SW 1271 (cell line): ENCODE measurements at places on chromosomes 2 and 18.

- DNase-seq, result no peak
Measured at GRCh38 chr18:45657357-45658335, 42.4 kb downstream of the SLC14A2 start.

DNA sequence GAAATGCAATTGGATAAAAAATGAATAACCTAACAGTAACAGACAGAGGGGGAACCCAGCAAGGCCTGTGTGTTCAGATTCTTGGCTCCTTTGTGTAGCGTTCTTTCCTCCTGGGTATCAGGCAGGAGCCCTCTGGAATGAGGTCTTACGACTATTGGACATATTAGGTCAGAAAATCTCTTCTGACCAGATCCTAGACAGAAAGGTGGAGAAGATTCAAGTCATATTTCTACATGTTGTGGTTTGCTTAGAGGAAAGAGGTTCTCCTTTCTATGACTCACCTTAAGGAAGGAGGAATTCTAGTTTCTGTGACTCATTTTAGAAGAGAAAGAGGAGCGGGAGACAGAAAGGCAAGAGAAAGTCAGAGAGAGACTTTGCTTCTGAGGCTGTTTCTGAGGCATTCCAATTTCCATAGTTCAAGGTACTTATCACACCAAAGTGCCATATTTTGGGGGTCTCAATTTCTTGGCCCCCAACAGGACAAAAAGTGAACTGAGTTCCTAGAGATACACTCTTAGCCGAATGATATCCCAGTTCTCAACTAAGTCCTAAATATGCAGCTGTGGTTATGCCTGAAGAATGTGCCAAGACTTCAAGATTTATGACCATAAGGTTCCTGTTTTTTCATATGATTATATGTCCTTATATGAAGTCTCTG lies 618.6 kb downstream of the ZEB2 start:
- DNase-seq, result peak; percentile 48

GRCh38 chr18:28398471-28398870 lies 221.5 kb upstream of the CDH2 start:
- no peak for DNase-seq

GRCh38 chr18:61608316-61608715 lies 275.1 kb downstream of the CDH20 start:
- DNase-seq, result no peak

DNA sequence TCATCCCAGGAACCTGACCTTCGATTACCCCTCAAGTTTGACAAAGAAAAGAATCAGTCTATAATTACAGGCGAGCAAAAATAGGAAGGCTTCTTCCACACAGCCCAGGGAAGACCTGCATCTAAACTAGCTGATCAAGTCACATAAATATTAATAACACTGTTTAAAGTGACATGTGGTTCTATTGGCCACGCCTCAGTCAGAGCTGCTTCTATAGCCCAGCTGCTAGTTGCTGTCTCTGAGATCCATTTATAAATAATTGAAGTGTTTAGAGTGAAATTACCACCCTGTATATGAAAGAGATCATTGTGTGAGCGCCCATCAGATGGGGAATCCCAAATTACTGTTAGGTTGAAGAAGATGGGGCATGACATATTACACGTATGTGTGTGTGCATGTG lies 426.0 kb downstream of the CDH2 start:
- no peak for DNase-seq

DNA sequence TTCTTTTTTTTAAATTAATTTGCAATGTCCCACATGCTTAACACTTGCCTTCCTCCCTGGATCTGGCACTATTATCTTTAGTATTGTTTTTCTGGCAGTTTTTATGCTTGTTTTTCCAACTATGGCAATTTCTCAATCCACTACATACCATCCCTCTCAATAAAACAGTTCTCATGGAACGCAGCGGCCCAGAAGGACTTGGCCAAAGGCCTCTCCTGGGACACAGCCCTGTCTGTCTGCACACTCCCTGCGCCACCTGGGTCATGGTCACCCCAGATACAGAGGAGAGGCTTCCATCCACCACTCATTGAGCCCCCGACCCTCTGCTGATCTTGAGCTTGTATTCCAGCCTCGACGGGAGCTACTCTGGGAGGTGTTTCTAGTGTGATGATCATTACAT lies 91.2 kb downstream of the TWIST2 start:
- DNase-seq, result no peak

DNA sequence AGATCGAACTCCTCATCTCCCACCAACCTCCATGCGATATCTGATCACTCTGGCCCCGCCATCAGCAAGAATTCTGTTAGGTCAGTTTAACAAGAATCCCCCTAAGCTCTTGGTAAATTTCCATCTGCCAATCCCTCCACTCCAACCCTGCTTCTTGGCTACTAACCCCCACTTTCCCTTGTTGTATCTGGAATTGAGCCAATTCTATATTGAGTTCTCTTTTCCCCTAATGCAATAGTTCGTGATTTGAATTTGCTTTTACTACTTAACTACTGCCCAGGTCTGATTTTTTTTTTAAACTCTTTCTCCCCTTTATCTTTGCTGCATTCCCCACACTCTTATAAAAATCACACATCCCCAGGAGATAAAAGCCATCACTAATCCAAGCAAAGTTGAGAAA lies 159.3 kb upstream of the STK17B start:
- DNase-seq, result no peak

DNA sequence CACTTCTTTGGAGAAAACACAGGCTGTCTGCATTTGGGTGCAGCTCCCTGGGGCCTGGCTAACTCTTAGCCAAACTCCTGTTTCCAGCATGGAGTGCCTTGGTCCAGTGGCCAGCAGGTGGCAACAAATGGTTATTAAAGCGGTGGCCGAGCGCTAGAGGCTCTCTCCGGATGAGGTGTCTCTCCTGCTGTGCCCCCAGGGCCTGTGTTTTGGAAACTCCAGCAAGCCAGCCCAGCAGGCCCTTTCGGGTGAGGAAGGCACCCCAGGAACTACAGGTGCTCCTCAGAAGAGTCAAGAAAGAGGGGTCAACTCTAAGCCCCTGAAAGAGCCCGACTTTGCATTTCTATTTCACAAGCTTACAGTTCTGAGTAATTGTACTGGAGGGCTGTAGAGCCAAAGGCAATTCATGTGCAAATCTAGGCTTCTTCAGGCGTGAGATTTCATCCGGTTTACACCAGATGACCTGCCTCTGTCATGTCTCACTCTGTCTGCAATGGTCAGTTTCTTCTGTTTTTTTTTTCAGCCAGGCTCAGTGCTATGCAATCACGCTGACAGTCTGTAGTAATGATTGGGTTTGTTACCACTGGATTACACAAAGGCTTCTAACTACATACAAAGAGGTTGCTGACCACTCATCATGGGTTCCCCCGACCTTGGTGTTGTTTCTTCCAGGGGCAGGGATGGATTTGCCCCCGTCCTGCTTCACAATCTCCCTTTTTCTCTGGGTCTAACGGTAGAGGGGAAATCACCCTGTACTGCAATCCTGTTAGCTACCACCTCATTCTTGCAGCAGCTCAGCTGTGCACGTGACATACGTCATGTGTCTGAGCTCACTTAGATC lies 7.6 kb upstream of the CHRNA1 start:
- no peak for DNase-seq

GRCh38 chr2:216757532-216757931 lies 62.2 kb upstream of the IGFBP5 start:
- DNase-seq, result no peak

GRCh38 chr2:43593254-43593653 lies 2.6 kb downstream of the THADA start:
- no peak for DNase-seq

GRCh38 chr18:8797206-8797605 lies 91.8 kb downstream of the MTCL1 start:
- DNase-seq, result no peak

DNA sequence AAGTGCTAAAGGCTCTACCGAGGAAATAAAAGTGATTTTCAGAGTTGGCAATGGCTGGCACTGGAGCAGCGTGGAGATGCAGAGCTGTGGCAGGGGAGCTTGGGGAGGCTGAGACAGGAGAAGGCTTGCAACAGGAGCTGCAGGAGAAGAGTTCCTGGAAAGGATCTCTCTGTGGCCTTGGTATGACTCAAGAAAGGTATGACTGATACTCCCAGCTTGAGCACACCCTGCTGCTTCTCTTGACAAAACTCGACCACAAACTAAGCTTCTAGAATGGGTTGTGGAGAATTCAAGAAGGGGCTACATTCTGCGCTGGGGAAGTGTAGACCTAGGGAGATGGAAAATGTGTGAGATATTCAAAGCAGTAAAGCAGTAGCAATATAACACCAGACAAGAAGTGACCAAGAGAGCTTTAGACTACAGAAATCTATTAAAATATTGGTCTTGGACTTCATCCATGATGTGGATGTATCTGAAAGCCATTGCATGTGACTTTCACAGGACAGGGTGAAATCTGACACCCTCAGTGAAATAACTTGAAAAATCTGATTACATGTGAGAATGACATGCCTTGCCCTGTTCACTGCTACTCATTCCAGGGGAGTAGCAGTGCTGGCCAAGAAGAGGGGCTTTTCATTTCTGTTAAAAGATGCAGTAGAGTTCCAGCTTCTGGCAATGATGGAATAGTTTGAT lies 41.5 kb downstream of the SUCLG1 start:
- no peak for DNase-seq

DNA sequence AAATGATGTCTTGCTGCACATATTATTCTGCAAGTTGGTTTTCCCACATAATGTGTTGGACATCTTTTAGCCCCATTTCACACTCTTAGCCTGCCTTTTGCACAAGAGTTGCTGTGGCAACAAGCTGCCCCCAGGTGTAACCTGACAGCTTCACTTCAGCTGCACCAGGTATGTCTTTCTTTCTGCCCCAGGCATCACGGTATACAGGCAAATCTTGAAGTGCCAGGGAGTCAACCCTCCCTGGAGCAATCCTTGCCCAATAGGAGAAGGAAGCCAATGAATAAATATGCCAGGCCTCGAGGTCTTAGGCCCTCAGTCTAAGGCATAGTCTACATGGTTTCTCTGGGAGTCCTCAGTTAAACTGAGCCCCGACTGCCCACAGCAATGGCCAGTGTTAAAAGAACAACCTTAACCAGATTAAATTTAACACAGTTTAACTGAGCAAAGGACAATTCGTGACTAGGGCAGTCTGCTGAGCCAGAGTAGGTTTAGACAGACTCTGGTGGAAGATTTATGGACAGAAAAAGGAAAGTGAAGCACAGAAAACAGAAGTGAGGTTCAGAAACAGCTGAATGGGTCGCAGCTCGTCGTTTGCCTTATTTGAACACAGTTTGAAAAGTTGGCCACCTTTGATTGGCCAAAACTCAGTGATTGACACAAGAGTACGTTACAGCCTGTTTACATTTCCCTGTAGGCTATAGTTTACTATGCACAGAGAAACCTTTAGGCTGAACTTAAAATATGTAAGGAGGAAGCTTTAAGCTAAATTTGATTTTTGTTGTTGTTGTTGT lies 32.0 kb upstream of the C1QL2 start:
- DNase-seq, result no peak

DNA sequence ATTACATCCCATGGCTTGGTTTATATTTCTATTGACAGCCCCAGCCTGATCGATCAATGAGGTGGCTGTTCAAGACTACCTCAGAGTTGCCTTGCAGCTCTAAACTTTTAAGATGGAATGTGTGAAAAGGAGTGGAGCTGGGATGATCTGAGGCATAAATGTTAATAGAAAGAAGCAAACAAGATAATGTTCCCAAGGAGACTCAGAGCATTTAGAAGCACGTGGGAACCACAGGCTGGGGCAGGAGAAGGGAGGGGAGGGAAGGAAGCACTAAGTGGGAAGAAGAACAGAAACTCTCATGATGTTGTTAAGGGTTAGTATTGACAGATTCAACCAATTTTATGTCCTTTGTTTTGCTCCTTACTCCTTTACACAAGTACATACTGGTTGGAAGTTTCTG lies 28.8 kb upstream of the LRATD1 start:
- no peak for DNase-seq

DNA sequence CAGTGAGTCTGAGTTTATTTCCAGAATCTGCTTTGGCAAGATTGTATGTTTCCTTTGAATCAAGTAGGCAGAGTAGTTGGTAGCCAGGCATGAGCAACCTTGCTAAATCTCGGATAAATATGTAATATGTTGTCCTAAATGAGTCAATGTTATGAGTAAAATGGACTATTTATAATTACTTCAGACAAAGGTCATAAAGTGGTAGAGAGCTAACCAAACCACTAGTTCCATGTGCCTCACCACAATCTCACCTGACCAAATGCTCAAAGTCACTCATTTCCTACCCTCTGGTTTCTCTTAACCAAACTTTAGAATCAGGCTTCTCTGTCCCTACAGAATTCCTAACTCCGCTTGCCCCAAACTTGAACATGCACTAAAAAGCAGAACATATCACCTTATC lies 261.2 kb upstream of the FSIP2 start:
- DNase-seq, result no peak

DNA sequence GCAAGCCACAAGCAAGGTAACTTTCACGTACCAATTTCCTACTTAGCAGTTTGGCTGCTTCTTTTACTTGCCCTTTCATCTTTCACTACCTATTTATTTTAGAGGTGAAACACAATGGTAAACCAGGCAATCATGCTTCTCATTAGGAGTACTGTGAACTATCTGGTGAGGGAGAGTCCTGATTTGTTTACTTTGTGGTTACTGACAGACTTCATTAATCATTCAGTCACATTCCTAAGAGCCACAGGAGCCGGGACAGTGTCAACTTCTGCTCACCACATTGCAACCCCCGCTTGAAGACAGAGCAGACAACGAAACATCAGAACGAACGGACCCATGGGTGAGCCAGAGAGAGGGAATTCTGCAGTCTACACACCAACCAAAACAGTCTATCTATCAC lies 28.8 kb downstream of the TUBB6 start:
- DNase-seq, result no peak

DNA sequence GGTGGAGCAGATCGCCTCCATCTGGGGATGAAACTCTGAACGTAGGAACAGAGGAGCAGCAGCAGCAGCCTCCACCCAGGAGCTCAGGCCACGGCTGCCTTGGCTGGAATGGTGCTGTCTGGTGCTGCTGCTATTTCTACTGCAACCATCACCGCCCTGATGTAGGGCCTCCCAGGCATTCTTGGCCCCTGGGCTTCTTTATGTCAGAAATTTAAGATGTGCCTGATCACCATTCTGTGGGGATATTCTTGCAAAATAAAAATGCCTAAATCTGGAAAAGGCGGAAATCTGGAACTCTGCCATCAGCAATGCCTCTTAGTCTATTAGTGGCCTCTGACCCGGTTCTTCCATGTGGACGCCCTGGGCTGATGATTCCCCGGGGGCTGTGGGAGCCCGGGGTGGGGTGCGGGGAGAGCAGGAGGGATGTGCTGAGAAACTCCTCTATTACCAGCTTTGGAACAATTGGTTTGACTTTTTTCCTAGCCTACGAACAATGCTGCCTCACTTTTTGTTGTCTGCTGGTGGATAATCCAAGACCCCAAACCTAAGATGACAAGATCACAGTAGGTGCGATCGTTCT lies 47.2 kb downstream of the FAM124B start:
- no peak for DNase-seq

DNA sequence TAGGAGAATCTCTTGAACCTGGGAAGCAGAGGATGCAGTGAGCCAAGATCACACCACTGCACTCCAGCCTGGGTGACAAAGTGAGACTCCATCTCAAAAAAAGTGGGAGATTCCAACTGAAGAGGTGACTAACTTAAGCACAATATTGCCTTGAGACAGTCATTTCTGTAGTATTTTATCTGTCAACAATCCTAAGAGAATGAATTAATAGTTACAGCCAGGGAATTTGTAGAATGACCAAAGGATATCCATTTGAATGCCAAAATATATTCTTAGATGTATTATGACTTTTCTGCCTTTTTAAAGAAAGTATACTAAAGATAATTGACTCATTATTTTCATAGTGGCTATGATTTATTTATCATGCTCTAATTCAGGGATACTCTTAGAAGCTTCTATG lies 40.7 kb upstream of the CCDC150 start:
- DNase-seq, result no peak

- DNase-seq, result no peak
Measured at GRCh38 chr2:28355521-28356094, 37.0 kb upstream of the FOSL2 start.
